Stimulated activated CD4-positive, alpha-beta T cell treated with anti-CD3 and anti-CD28 coated beads, Interleukin-15, amount 100 ng/mL, for 1 hour (primary cell): ENCODE measurements at places on chromosomes 4 and X.

GRCh38 chr4:185761352-185762235 is 50.4 kb downstream of the SORBS2 start:
- no peak for DNase-seq

GRCh38 chrX:86830685-86831084 is 682.4 kb downstream of the DACH2 start:
- DNase-seq = no peak

DNA sequence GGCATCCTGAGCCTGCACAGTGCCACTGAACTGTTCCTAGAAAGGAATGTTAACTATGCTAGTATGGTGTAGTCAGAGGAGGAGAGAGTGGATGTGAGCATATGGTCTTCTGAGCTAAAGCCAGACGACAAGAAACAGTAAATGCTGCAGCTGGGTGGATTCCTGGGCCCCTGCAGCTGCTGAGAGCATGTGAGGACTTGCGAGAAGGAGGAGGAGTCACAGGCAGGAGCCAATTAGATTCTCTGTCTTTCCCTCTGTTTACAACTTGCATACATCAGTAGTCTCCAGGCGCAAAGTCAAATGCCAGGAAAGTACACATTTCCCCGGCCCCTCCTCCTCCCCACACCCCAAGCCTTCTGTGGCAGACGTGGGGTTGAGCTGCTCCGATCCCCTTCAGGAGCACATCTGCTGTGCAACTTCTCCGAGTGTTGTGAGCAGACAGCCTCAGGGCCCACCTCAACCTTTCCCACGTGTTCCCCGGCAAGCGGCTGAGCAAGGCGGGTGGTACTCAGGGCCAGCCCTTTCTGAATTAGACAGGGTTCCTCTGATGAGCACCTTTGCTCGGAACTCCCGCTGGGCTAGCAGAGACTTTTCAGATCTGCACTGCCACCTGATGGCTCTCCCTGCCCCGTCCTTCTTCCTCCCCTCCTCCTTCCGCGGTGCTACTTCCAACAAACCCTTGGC is 108.7 kb upstream of the ATP6AP2 start:
- no peak for DNase-seq

DNA sequence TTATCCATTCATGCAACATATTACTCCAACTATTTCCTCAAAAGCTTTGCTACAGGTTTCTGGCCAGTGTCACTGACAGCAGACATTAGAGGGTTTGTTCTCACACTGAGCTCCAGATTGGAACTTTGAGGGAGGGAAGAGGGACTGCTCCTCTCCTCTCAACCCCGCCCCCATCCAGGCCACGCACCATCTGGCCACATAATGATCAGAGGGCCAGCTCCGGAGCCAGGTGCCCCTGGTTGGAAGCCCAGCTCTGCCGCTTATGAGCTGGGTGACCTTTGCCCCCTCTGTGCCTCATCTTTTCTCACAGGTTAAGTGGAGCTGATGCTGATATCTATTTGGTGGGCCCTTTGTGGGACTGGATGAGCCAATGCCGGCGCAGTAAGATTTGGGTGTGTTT is 55.8 kb downstream of the C4orf50 start:
- no peak for DNase-seq

DNA sequence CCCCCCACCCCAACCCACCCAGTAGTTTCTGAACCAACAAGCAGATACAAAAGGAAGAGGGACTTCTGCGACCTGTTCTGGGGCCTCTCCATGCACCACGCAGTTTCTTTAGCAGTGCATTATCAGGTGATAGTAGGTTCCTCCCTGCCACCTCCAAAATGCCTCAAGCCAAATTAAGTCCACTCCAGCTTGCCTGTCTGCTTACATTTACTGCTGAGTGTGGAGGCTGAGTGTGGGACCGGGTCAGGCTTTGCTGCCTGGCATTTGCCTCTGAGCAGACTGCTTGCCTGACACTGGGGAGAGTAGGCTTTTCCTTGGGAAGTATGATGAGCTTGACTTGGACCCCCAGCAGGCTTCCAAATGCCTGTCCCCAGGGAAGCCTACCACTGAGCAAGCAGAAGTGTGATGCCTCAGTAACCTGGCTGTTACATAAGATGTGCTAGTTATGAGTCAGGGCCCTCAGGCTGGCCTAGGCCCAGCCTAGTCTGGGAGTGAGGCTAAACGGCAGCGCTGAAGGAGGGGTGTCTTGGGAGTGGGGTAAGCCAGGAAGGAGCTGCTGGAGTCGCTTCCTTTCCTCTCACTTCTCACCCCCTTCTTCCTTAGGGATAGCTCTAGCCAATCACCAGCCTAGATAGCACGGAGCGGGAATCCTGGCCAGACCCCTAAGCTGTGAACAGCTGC is 9.0 kb downstream of the TSC22D3 start:
- DNase-seq = no peak

- no peak for DNase-seq
Measured at GRCh38 chr4:100208964-100209363, 18.7 kb upstream of the DDIT4L start.

DNA sequence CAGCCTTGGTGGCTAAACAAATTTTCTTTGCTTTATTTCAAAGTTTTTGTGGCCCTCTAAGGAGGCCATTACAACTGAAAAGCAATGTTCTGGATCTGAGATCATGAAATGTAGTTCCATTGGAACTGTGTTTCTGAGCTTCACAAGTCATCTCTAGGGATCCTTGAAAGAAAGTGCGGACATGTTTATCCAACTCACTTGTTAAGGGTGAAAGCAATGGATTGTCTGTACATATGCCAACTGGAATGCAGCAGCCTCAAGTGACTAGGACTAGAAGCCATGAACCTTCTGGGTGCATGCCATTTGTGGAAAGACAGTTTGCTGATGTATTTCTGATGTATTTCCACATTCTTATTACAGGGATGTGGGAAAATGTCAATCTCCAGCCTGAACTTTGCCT is 36.7 kb upstream of the KLHL13 start:
- no peak for DNase-seq

- DNase-seq = no peak
Measured at GRCh38 chr4:62293551-62293950, 1093.4 kb downstream of the ADGRL3 start.

GRCh38 chr4:110487873-110488272 is 11.9 kb downstream of the ENPEP start:
- DNase-seq = no peak

DNA sequence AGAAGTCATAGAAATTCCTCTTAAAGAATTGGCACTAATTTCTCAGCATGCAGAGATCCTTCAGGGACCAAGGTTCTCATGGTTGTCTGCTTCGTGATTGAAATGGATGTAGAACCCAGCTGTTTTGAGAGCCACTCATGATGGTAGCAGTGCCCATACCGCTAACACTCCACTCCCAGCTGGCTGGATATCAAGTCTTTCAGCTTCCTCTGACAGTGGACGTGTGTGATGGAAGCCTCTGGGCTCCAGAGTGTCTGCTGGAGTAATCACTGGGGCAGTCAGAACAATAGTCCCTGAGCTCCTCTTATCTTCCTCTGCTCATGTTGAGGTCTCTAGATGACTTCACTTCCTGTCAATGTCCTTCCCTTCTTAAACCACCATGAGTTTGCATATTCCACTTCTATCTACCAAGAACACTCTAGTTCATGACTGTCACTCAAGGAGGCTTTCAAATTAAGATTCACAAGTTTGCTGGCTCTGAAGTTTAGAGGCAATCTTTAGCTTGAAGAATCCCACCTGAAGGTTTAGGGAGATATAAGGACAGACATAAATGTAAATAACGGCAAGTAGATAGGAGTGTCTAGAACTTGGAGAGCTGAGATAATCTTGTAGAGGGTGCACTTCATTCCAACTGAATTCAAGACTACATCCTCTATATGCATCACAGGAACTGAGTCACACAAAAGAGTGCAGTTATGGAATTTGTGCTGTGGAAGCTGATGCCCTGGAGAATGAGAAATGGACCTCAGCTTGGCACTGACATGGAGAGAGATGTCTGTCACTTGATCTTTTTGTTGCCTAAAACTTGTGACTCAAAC is 64.5 kb upstream of the WDR1 start:
- DNase-seq = no peak

DNA sequence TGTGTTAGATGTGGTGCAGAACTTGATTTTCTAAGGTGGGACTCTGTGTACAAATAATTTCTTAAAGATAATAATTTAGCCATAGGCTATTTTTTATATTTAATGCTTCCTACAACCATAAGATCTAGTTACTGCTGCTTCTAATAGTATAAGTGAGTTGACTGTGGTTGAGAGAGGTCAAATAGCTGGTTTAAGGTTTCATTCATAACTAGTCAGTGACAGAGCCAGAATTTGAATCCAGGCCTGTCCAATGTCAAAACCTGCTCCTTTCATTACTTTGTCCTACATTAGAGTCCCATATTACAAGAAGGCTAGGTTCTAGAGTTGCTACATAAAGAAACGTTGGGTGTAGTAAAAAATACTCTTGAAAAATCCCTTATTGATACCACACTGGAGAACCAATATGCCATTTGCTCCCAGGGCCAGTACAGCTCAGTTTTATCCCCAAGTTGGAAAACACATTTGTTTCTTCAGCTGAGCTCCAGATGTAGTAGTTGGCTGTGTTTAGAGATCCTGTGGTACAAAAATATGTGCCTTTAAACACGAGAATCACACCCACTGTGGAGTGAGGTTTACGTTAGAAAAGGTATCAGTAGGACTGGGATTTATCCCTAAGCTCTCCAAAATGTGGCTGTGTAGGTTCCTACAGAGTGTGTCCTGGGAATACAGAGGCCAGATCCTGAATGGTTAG is 84.3 kb downstream of the REPS2 start:
- DNase-seq = no peak

DNA sequence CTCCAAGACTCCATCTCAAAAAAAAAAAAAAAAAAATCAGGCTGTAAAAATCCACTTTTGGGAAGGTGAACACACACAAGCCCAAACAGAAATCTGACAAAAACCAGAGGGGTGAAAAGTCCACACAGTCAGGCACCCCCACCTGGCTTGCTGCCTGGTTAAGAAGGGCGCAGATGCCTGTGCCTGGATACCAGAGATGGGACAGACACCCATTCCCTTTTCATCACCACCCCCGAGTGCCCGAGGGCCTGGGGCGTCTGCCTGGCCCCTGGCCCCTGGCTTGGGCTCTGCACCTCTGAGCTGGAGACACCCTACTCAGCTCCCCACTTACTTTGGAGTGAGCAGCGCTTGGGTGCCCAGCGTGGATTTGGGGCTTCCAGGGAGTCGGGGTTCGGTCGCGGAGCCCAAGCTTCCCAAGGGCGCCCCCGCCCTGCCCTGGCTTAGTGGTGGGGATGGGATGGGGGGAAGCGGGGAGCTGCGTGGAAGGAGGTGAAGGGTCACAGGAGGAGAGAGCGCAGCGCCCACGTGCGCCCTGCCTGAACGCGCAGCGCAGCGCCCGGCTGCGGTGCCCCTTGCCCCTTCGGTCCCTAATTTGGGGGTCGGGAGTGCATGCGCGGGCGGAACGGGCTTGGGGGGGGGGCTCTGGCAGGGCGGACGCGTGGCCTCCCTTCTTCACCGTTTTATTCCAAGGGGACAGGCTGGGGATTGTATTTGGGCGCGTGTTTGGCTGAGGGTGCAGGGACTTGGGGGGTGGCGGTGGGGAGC is 11.3 kb downstream of the SHOX start:
- DNase-seq = no peak

DNA sequence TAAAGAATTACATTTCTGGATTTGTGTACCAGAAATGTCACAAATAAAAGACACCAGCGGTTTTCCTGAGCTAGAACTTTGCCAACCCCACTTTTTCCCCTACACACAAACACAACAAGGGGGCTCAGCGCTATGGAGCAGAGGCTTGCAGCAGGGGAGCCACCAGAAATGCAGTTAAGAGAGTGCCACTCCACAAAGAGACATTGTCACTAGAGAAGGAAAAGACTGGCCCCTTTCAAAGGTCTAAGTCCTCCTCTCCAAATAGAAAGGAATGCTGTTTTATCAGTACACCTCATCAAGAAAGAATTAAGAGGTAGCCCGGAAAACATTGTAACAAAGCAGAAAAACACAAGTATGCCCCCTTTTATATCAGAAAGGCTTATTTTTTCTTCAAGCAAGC is 419.5 kb downstream of the HNRNPD start:
- DNase-seq = no peak

DNA sequence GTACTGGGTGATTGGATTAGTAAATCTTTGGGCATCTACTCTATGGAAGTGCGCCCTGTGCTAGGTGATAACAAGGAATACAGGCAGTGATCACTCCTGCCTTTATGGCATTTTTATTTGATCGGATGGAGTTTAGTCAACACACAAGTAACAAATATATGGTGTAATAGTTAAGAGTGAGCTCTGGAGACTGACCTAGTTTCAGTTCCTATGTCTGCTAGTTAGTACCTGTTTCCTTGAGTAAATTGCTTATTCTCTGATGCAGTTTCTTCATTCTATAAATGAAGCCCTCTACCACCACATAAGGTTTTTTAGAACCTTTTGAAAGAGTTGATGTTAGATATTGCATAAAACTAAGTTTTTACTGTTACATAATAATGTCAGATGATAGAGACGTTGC is 134.6 kb downstream of the KDM6A start:
- DNase-seq = no peak

GRCh38 chr4:1329408-1330371 is 17.3 kb upstream of the UVSSA start:
- DNase-seq = no peak

GRCh38 chr4:48654015-48654664 is 125.9 kb downstream of the FRYL start:
- no peak for DNase-seq
